ENCODE measurements at places on chromosomes 1 and 21. TPM values are rescaled to one million over a fixed set of nuclear protein-coding genes. Genes with fewer than 3 reads are reported as not detected.

GRCh38 chr1:221701570-221702186 lies 40.2 kb downstream of the DUSP10 start:
- no peak overlapping the region for H3K27ac ChIP-seq
- peaks cover 15% of the 10 kb centered on the region for H3K36me3 ChIP-seq

The DDX59 gene
- 41.3 TPM for total RNA-seq

GRCh38 chr21:38898422-38899096 lies 92.8 kb downstream of the ETS2 start:
- no peak overlapping the region for H3K27ac ChIP-seq
- no peaks in the 10 kb centered on the region for H3K36me3 ChIP-seq
- no peak for DNase-seq

The BRINP2 gene
- total RNA-seq, result not detected

GRCh38 chr1:109396871-109397580 lies 692 bp downstream of the SORT1 start:
- no peak overlapping the region for H3K27ac ChIP-seq
- peaks cover 21% of the 10 kb centered on the region for H3K4me1 ChIP-seq
- no peak for DNase-seq
- peaks cover 40% of the 10 kb centered on the region for H3K27me3 ChIP-seq

DNA sequence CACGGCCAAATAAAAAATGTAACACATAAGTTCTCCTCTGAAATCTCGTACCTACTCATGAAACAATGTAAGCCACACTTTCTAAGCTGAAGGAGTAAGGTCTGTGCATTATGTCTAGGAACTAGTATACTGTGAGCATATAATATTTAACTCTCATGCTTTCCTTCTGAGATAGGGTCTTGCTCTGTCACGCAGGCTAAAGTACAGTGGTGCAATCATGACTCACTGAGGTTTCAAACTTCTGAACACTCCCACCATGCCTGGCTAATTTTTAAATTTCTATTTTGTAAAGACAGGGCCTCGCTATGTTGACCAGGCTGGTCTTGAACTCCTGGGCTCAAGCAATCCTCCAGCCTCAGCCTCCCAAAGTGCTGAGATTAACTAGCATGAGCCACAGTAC lies 71.3 kb downstream of the AHCTF1 start:
- no peaks in the 10 kb centered on the region for H3K27me3 ChIP-seq
- no peaks in the 10 kb centered on the region for H3K4me1 ChIP-seq
- peaks cover 87% of the 10 kb centered on the region for H3K36me3 ChIP-seq

DNA sequence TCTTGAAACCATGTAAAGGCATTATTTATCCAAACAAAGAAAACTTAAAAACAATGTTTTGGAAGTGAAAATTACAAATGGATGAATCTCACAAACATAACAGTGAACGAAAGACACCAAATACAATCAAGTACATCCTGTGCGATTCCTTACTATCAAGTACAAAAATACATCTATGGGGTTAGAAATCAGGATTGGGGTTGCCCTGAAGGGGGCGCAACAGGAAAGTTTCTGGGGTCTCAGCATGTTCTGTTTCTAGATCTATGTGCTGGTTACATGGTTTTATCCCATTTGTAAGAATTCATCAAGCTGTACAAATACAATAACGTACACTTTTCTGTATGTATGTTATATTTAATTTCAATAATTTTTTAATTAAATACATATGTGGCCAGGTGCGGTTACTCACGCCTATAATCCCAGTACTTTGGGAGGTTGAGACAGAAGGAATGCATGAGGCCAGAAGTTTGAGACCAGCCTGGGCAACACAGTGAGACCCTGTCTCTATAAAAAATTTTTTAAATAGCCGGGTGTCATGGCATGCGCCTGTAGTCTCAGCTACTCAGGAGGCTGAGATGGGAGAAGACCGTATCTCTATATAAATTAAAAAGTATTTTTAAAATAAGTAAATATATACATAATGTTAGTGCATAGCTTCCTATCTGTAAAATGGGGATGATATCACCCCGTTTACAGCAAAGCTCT lies 121.5 kb upstream of the SOD1 start:
- DNase-seq, result no peak
- no peak overlapping the region for H3K4me3 ChIP-seq
- H3K36me3 ChIP-seq, result no peaks in the 10 kb centered on the region

DNA sequence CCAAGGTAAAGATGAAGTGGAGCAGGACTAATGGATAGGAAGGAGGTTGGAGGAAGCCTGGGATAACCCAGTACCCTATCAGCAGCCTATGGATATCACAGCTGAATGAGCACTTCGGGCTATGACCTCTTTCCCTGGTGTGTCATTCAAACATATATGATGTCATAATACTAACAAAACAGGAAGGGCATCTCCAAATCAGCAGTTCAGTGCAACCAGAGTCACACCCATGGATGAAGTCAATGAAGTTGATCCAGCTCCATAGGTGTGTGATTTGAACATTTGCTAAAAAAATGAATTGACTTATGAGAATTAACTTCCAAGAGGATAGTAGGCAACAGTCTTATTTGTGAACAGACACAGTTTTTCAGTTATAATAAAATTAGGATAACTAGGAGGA lies 1.7 kb upstream of the C1orf116 start:
- no peak overlapping the region for H3K4me3 ChIP-seq
- H3K36me3 ChIP-seq, result no peaks in the 10 kb centered on the region
- DNase-seq, result no peak
- no peak overlapping the region for H3K27ac ChIP-seq
- H3K27me3 ChIP-seq, result peaks cover 25% of the 10 kb centered on the region

Data from naive thymus-derived CD8-positive, alpha-beta T cell (primary cell).